Thymus (tissue), 14 donors: ENCODE measurements at places on chromosomes 1 and 21. TPM values are rescaled to one million over a fixed set of nuclear protein-coding genes. Genes with fewer than 3 reads are reported as not detected.

RAB25 gene
- total RNA-seq: 17.6 TPM

C1orf94 gene
- not detected for total RNA-seq

RHBG gene
- 0.05 TPM for total RNA-seq

LRRC39 gene
- 1.7 TPM for total RNA-seq

MYBPH gene
- 0.99 TPM for total RNA-seq

FAM72A gene
- 8.5 TPM for total RNA-seq

LORICRIN gene
- 0.33 TPM for total RNA-seq

ADAMTS1 gene
- 2.0 TPM for total RNA-seq

NTMT2 gene
- not detected for total RNA-seq

B4GALT2 gene
- total RNA-seq: 10.3 TPM

MTX1 gene
- 35.1 TPM for total RNA-seq

VWA5B1 gene
- total RNA-seq: 0.05 TPM

DCDC2B gene
- total RNA-seq: not detected

NFASC gene
- 0.14 TPM for total RNA-seq

PCAT6 gene
- total RNA-seq: 0.19 TPM

NSL1 gene
- 48.8 TPM for total RNA-seq

HLCS gene
- 5.4 TPM for total RNA-seq
